Activated T-helper 9 cell treated with anti-CD3 and anti-CD28 coated beads, Interleukin-2, amount 50 U/mL, for 16 hours (primary cell): ENCODE measurements at places on chromosomes 7 and 10.

DNA sequence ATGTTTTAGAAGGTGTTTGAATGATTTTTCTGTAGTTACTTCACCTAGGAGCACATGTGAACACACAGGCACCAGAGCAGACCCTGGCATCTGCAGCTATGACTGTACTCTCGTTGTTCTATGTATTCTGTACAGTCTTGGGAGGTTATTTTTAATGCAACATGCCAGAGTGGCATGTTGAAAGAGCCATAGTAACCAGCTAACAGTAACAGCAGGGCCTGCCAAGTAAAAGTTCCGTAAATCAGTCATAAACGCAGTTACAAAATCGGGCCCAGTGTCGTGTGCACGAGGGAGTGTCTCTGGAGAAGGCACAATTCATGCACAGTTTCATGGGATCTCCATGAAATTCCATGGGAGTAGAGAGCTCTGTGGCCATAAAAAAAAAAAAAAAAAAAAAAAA lies 108.3 kb upstream of the CDK6 start:
- no peak for DNase-seq

GRCh38 chr7:77544518-77544917 lies 7.4 kb downstream of the PTPN12 start:
- no peak for DNase-seq

GRCh38 chr10:129046065-129046681 lies 420.9 kb upstream of the MGMT start:
- no peak for DNase-seq

DNA sequence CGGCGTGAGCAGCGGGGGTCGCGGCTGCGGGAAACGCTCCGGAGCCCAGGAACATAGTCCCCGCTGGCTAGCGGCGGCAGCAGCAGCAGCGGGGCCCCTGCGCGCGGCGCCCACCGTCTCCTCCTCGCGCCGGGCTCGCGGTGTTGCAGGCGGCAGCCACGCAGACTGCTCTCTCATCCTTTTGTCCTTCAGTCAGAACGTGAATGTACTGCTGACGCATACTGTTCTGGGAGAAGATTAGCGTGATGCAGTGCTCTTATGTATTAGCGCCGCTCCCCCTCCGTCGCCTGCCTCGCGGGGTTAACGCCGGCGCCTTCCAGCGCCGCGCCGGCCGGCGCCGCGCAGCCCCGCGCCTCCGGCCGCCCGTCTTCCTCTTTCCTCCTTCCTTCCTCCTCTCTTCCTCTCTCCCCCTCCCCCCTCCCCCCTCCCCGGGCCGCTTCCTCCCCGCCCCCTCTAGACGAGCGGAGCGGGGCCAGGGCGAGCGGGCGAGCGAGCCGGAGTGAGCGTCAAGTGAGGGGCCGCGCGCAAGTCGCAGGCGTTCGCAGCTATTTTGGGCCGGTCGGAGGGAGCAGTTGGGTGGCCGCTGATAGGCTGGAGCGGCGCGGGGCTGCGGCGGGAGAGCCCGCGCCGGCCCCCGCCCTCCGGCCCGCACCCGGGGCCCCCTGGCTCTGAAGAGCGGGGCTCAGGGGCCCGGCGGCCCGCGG lies 816 bp upstream of the LRRC4 start:
- peak; percentile 33 for DNase-seq

- DNase-seq: no peak
These were observed 281.1 kb upstream of the DKK1 start for GRCh38 chr10:52032681-52033629.

GRCh38 chr7:126948664-126949063 lies 304.1 kb downstream of the GRM8 start:
- no peak for DNase-seq

- DNase-seq: no peak
These were observed 1.5 kb downstream of the ZC3HAV1L start for GRCh38 chr7:139034336-139034735.

- no peak for DNase-seq
These were observed 22.7 kb downstream of the GPAM start for GRCh38 chr10:112160834-112161233.

DNA sequence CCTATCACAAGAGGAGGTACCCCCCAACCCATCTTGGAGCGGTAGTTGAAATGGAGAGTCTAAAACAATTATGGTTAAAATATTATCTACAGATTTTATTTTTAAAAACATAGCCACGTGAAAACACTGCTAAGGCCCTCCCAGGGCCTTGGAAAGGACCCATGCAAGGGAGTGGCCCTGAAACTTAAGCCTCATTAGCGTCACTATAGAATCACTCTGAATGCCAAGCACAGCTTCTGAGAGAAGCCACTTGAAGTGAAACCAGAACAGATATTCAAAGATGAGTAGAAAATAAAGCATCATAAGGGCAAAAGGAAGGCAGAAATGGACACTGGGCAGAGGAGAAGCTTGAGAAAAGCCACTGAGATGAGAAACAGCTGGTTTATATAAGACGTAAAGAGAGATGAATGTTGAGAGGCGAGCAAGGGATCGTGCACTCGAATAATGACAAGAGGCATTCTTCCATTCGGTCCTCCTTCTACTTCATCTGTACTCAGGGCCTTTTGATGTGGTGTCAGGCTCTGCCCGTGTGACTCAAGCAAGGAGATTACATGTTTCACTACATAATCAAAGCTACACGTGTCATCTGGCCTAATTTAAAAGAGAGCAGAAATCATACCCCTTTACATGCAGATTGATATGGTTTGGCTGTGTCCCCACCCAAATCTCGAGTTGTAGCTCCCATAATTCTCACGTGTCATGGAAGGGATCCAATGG lies 33.4 kb upstream of the SLC39A12 start:
- DNase-seq: no peak

- DNase-seq: no peak
These were observed 519.3 kb upstream of the MKI67 start for GRCh38 chr10:128645486-128645885.

GRCh38 chr10:128781637-128782036 lies 655.4 kb upstream of the MKI67 start:
- DNase-seq: no peak

DNA sequence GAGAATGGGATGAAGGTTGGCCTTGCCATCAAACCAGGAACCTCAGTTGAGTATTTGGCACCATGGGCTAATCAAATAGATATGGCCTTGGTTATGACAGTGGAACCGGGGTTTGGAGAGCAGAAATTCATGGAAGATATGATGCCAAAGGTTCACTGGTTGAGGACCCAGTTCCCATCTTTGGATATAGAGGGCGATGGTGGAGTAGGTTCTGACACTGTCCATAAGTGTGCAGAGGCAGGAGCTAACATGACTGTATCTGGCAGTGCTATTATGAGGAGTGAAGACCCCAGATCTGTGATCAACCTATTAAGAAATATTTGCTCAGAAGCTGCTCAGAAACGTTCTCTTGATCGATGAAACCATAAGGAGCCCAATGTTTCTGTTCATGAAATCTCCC lies 637 bp downstream of the RPEL1 start:
- DNase-seq: no peak

DNA sequence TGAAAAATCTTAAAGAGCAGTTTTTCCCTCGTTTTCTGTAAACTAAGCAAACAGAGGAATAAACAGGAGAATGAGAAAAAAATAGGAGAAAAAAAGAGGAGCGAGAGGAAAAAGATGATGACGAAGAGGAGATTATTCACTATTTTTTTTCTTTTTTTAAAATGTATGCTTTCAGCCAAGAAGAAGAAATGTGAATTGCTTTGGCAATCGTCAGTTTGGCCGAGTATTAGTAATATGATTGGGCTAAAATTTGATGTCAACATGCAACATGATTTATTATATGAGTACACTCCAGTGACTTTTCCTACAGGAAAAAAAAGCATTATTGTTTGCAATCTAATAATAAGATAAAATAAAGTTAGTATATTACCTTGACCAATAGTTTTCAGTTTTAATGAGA lies 26.3 kb downstream of the VWDE start:
- no peak for DNase-seq
